Glomerular endothelial cell (primary cell): ENCODE measurements at places on chromosomes 16 and 17. TPM values are rescaled to one million over a fixed set of nuclear protein-coding genes. Genes with fewer than 3 reads are reported as not detected.

ENPP7 gene
- not detected in 2 replicates for total RNA-seq

KREMEN2 gene
- total RNA-seq = 0.15 TPM in 1 of 2 replicates, not detected in the other

ABCC12 gene
- total RNA-seq = not detected in 2 replicates

TLCD1 gene
- total RNA-seq = 2.8 and 3.4 TPM in 2 replicates

SUPT4H1 gene
- total RNA-seq = 45.0 and 45.8 TPM in 2 replicates

CLDN9 gene
- not detected in 2 replicates for total RNA-seq

GP1BA gene
- total RNA-seq = not detected in 2 replicates

DCXR gene
- 61.0 and 67.6 TPM in 2 replicates for total RNA-seq

MSI2 gene
- total RNA-seq = 10.3 and 15.9 TPM in 2 replicates

ZSCAN10 gene
- not detected in 2 replicates for total RNA-seq

CFAP119 gene
- total RNA-seq = 2.0 and 6.5 TPM in 2 replicates

CSF3 gene
- 10.5 and 23.1 TPM in 2 replicates for total RNA-seq

ZNF624 gene
- 3.6 and 3.9 TPM in 2 replicates for total RNA-seq

NOG gene
- 12.1 and 64.4 TPM in 2 replicates for total RNA-seq

GINS2 gene
- total RNA-seq = 3.2 and 6.1 TPM in 2 replicates

DNAH9 gene
- not detected in 2 replicates for total RNA-seq

PRAC1 gene
- total RNA-seq = not detected in 2 replicates

DHRS7C gene
- total RNA-seq = not detected in 2 replicates

RNF43 gene
- total RNA-seq = 0.05 TPM in 1 of 2 replicates, not detected in the other
